HuH-7 (cell line): ENCODE measurements at places on chromosomes 16 and 17.

DNA sequence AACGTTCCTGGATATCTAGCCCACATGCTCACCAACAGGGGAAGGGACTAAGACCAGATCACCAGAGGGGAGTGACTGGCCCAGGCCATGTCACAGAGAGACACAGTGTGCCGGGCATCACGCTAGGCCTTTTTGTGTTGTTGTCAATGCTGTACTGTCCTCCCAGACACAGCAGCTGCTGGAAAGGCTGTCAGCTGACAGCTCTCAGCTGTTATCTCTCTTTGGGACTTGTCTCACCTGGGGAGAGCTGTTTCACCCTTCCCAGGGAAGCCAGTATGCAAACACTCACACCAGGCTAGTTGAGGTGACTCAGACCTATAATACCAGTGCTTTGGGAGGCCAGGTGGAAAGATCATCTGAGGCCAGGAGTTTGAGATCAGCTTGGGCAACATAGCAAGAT, 19.4 kb downstream of the UNC45B start:
- no peak for DNase-seq

- DNase-seq, result no peak
Measured at GRCh38 chr16:84322749-84323148, 28.1 kb downstream of the WFDC1 start.

- DNase-seq, result no peak
Measured at GRCh38 chr16:56334761-56335160, 90.6 kb downstream of the AMFR start.

DNA sequence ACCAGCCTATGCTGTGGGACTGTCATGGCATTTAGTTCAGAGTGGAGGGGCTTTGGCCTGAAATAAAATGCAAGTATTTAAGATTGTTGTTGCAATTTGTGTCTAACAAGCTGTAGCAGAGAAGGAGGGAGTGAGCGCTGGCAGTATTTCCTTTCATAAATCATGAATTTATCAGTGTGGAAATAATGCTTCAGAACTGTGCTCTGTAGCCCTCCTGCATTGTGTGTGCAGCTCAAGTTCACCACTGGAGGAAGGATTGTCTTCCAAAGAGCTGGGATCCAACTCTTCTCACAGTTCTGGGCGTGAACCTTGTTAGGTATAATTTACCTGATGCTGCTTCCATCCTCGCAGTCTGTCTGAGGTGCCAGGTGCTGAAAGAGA, 15.1 kb downstream of the SNX11 start:
- no peak for DNase-seq

GRCh38 chr16:642189-643049, 791 bp downstream of the MCRIP2 start:
- peak; percentile 44 for DNase-seq

DNA sequence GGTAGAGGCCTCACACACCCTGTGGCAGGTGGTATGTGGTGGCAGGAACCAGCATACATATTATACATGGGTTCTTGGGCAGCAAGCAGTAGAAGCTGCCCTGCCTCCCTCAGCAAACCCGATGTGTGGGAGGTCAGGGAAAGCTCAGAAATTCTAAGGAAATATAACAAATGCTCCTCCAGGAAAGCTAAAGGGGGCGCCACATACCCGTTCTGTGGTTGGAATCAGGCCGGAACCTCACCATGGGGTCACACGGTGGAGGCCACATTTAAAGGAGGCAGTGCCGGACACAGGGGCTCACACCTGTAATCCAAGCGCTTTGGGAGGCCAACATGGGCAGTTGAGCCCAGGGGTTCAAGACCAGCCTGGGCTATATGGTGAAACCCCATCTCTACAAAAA, 12.4 kb upstream of the KATNB1 start:
- DNase-seq, result peak; percentile 50

- DNase-seq, result no peak
Measured at GRCh38 chr16:49337814-49338350, 35.7 kb upstream of the C16orf78 start.

GRCh38 chr17:3754458-3755334, 31.0 kb downstream of the HASPIN start:
- DNase-seq, result no peak

- no peak for DNase-seq
Measured at GRCh38 chr16:59543641-59544040, 809.5 kb upstream of the GOT2 start.

DNA sequence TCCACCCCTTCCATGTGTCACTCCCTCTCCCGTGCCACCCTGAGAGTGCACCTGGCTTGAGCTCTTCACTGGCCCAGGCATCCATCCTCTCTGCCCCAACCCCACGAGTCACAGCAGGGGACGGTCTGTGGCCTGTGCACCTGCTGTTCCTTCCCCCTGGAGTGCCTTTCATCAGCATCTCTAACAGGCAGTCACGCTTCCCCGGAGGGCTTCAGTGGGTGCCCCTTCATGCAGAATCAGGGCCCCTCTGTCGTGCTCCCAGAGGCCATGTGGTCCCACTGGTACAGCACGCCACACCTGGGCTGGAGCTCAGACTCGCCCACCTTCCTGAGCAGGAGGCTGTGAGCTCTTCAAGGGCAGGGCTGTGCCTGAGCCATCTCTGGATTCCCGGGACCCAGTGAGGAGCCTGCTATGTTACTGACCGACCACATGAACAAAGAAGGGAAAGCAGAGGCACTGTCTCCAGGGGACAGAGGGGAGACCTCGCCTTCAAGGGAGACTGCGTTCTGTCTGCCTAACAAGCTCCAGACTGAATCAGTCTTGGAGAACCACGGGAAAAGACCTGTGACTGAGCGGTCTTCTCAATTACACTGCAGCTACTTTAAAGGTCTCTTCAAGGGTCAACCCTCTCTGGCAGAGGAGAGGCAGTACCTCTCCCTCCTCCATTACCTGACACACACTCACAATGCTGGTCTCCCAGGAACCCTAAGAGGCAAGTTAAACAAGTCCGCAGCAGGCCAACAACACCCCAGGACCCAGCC, 78.8 kb upstream of the DOC2B start:
- no peak for DNase-seq

- DNase-seq, result no peak
Measured at GRCh38 chr17:58493506-58493905, 5.3 kb upstream of the HSF5 start.

DNA sequence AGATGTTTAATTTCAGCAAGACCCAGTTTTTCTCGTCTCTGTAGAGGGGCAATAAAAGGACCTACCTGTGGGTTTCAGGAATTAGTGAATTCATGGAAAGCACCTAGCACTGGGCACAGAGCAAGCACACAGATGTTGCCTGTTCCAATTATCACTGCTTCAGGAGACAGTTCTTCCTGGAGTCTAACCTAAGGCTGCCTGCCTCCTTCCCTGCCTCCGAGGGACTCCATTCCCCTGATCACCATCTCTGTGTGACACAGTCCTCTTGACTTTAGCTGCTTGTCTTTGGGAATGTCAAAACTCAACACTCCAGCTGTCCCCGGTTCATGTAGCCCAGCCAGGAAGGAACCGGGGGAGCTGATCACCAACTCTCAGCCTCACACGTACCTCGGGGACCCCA, 474.9 kb downstream of the SLC39A11 start:
- no peak for DNase-seq

- DNase-seq, result no peak
Measured at GRCh38 chr17:32731556-32732295, 145.2 kb downstream of the MYO1D start.

GRCh38 chr16:29791845-29792807, 1.6 kb downstream of the KIF22 start:
- no peak for DNase-seq

GRCh38 chr17:32769846-32770245, 107.1 kb downstream of the MYO1D start:
- peak; percentile 18 for DNase-seq

DNA sequence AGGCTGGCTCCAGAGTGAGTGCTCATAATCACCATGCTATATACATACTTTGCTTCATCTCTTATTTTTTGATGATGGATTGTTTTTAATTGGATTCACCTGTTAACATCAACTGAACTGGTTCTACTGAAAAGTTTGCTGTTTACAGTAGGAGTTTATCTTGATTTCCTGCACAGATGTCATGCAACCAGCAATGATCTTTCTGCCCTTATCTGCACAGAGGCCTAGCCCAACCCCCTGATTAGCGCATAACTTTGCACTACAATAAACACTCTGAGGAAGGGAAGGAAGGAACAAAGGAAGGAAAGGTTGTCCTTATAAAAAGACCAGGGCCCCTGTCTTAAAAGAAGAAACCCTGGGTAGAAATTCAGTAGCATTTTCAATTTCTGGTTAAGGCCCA, 152.9 kb downstream of the RGS9 start:
- no peak for DNase-seq

DNA sequence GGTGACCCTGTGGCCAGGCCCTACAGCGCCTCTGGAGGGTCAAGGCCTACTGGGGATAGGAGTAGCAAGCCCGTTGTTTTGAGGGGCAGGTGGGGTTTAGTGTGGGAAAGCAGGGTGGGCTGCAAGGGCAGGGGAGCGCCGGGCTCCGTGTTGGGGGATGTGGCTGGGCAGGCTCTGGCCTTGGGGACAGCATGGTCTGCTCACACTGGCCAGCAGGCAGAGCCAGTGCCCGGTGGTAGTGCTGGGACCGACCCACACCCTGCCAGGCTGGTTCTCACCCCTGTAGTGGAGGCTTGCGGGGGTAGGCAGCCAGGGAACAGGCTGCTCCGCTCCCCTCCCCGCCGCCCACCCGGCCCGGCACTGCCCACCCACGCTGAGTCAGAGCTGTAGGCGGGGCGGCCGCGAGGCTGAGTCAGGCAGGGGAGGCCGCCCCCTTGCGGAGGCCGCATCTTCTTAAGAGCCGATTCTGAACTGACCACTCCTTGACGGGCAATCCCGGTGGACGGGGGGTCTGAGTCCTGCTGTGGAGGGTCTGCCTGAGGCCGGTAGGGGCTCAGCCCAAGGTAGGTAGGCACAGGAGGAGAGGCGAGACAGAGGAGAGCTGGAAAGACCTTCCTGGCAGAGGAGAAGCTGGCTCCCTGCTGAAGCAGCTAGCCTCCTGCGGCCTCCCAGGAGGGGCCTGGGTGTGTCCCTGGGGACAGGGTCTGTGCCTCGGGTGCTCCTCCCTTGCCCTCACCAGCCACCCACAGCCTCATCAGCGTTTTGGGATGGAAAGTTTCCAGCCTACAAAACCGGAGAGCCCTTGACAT, 62.4 kb downstream of the BAIAP2 start:
- peak; percentile 85 for DNase-seq

GRCh38 chr17:76982408-76983074, 114.3 kb downstream of the MGAT5B start:
- no peak for DNase-seq

GRCh38 chr17:76079956-76080767, 1.2 kb downstream of the ZACN start:
- peak; percentile 36 for DNase-seq

DNA sequence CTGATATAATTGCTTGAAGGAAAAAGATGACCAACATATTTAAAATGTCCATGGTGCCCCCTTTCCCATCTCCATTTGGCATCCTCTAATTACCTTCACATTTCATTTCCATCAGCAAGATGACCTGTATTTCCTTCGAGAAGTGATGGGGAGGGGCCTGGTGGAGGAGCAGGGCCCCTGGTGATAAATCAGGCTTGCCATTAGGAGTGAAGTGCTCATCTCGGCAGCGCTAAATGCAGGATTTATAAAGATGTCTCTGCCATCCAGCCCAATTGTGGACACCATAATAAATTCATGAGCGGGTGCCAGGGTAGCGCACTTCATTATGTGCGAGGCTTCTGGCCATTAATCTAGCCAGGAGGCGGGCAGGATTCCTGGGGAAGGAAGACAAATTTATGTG, 101.5 kb upstream of the IRX6 start:
- DNase-seq, result no peak
